ENCODE measurements at places on chromosomes 5 and 9.

DNA sequence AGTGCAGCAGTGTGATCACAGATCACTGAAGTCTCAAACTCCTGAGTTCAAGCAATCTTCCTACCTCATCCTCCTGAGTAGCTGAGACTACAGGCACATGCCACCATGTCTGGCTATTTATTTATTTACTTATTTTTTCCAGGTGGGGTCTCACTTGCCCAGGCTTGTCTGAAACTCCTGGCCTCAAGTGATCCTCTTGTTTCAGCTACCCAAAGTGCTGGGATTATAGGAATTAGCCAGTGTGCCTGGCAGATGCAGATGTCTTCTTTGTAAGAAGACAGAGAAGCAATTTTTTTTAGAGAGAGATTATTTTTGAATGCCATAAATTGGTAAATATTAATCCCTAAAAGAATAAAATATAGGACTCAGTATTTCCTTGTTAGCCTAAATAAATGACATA lies 54.3 kb downstream of the CHSY3 start:
- DNase-seq: no peak

GRCh38 chr9:91162784-91163443 lies 198.8 kb downstream of the AUH start:
- DNase-seq: no peak

GRCh38 chr5:10590226-10590999 lies 26.5 kb downstream of the ANKRD33B start:
- no peak for DNase-seq

DNA sequence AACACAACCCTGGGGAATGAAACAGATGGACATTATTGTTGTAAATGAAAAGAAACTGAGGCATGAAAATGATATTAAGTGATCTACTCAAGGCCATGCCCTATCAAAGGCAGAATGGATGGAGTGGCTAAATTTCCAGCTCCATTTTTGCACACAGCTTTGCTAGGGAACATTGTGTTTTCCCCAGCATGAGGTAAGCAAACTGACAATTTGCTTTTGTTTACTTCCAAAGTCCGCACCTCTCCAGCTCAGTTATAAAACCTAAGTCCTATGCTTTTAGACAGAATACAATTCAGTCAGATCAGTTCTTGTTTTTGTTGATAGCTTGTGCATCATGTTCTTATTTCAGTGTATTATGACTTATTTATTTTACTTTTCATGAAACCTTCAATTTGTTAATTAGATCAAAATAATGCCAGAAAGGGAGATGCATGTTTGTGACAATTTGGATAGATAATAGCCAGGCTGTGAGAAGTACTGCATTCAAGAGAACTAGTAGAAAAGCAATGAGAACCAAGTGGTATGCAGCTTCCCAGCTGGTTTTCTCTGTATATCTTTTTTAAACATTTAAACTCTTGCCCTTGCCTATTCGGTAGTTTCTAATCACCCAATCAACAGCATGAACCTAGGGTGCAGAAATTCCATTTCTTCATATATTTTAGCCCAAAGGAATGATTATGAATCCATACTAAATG lies 380.8 kb downstream of the SPATA31D1 start:
- no peak for DNase-seq
